ENCODE measurements at places on chromosomes 4 and X.

DNA sequence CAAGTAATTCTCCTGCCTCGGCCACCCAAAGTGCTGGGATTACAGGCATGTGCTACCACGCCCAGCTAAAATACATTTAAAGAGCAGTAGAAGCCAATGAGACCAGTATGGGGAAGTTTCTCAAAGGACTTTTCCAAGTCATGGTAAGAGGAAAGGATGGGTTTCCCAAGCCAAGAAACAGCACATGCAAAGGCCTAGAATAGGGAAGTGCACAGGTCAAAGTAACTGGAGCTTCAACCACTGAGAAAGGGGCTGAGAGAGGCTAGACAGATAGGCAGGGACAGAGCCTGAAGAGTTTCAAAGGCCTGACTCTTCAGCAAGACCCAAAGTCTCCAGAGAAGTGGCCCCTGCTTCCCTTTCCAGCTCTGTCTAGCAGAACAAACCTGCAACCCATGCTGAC is 162.1 kb downstream of the CORIN start:
- no peak for DNase-seq

- no peak for DNase-seq
Measured at GRCh38 chrX:38896724-38897298, 95.6 kb downstream of the MID1IP1 start.

GRCh38 chr4:104870495-104871233 is 276.0 kb upstream of the TET2 start:
- no peak for DNase-seq

GRCh38 chrX:69503782-69504625 is at the start of gene NALF2:
TSS of gene NALF2 (plus strand) at chrX:69504326. CDS start at chrX:69505283, 957 bp downstream.
- DNase-seq = peak; percentile 60

GRCh38 chr4:129583868-129584267 is 487.9 kb downstream of the C4orf33 start:
- no peak for DNase-seq

DNA sequence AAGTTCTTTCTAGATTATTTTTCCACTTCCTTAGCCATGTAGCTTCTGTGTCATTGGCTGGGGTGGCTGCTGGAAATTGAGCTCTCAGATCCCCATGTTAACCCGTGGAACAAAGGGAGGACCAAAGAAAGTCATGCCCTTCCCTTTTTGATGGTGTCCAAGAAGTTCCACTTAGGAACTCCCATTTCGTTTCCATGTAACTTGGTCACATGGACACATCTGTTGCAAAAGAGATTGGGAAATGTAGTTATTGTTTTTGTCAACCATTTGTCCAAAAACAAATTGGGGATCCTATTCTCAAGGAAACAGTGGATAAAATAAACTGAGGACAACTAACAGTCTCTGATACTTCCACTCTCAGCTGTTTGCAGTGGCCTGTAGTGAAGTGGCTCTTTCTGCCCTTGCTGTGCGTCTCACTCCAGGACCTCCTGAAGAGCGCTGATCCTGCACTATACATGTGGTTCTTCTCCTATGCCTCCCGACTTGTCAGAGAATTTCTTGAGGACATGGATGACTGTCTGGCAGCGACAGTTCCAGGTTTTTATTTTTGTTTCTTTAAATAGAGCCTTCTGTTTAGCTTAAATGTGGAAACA is 125.3 kb upstream of the LNX1 start:
- no peak for DNase-seq

- no peak for DNase-seq
Measured at GRCh38 chrX:78746496-78746895, 1.0 kb upstream of the LPAR4 start.

- no peak for DNase-seq
Measured at GRCh38 chrX:98516120-98516519, 1632.4 kb downstream of the RPA4 start.

DNA sequence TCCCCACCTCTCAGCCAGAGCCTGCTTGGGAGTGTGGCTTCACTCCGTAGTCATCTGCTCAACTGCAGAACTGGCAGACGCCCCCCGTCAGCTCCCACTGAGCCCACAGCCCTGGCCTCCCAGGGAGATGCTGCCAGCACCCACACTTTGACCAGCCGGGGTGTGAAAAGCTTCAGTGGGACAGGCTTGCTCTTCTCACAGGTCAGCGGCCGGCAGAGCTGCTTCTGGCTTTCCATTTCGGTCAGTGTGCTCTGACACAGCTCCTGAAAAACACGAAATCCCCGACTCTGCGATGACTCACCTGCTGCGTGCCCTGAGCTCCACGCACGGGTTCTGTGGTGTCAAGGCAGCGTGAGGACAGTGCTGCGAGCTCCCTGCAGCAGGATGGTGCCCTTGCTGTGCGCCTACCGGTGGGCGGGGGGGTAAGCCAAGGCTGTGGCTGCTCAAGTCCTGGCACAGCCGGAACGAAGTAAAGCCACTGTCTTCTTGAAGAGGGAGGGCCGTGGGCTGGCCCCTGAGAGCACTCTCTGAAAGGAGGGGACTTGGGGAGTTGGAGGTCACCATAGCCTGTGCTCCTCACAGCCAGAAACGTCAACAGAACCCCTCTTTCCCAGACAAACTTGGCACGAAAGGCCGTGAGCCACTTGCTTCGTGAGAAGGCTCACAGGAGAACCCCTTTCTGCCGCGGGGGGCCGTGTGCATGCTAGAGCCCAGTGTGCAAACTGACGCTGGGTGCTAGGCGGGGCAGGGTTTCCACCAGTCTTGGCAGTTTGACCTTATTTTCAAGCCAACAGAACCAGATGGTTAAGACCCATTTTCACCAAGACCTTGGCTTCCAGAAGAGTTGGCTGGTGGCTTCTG is 23.6 kb downstream of the NOP14 start:
- DNase-seq = no peak

- no peak for DNase-seq
Measured at GRCh38 chr4:155419266-155419665, 42.5 kb upstream of the MAP9 start.

Data from NCI-H1694 (cell line).